Ecto neural progenitor cell (in vitro differentiated cells): ENCODE measurements at places on chromosomes 13 and 19.

GRCh38 chr13:75258159-75258782 is 223.7 kb downstream of the TBC1D4 start:
- no peak for DNase-seq

GRCh38 chr13:98351636-98352035 is 174.6 kb upstream of the RNF113B start:
- DNase-seq: no peak

- DNase-seq: no peak
Observed at GRCh38 chr19:2426611-2427428, 566 bp downstream of the TIMM13 start.

- DNase-seq: no peak
Observed at GRCh38 chr19:30888937-30889336, 460.3 kb downstream of the TSHZ3 start.

DNA sequence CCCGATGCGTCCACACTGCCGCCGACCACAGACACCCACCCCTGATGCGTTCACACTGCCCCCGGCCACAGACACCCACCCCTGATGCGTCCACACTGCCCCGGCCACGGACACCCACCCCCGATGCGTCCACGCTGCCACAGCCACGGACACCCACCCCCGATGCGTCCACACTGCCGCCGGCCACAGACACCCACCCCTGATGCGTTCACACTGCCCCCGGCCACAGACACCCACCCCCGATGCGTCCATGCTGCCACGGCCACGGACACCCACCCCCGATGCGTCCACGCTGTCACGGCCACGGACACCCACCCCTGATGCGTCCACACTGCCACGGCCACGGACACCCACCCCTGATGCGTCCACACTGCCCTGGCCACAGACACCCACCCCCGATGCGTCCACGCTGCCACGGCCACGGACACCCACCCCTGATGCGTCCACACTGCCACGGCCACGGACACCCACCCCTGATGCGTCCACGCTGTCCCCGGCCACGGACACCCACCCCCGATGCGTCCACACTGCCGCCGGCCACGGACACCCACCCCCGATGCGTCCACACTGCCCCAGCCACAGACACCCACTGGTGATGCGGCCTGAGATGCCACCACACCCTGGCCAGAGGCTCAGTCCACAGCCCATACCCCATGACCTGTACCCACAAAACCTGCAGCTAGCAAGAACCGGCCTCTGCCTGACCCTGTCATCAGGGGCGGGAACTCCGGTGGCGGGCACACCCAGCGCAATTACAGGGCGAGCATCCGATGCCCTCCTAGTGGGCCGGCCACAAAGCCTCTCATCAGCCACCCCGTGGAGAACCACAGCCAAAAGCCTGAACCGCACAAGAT is 28.4 kb downstream of the RASA3 start:
- DNase-seq: no peak

DNA sequence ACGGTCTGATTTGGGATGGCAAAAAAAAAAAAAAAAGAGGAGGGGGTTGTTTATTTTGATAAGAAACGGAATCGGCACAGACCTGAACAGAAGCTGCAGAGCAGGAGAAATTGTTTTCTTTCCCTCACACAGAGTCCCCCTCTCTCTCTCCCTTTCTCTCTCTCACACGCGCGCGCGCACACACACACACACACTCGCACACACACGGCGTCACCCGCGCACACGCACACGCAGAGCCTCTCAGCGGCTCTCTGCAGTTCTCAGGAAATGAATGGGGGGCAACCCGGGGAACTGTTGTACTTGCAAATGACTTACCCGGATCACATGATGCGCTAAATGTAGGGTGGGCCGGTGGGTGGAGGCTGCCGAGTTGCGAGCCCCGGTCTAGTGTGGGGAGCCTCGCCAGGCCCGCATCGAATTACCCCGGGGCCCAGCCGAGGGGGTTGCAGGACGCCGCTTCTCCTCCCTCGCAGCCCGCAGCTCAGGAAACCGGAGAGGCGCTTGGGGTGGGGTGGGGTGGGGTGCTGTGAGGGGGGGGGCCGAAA is 475 bp downstream of the KLF12 start:
- peak; percentile 90 for DNase-seq

DNA sequence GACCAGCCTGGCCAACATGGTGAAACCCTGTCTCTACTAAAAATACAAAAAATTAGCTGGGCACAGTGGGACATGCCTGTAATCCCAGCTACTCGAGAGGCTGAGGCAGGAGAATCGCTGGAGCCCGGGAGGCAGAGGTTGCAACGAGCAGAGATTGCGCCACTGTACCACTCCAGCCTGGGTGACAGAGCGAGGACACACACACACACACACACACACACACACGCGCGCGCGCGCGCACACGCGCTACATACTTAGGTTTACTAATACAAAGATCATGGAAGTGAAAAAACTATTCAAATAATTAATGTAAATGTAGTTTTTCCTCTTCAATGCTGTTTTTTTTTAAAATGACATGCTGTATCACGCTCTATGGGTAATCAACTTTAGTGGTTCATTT is 58.5 kb upstream of the ZDHHC20 start:
- DNase-seq: no peak

DNA sequence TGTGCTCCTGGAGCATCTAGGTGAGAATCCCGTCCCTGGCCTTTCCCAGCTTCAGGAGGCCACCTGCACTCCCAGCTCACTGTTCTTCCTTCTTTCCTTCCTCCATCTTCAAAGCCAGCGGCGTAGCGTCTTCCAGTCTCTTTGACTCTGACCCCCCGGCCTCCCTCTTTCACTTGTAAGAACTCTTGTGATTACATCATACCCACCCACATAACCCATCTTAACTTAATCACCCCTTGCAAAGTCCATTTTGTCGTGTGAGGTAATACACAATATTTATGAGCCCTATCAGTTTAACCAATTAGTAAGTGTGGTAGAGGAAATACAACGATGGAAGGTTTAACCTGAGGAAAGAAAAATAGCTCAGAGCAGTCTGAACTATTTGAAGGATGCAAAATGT is 4.6 kb upstream of the CDC16 start:
- peak; percentile 40 for DNase-seq

GRCh38 chr13:106140476-106140875 is 395.0 kb downstream of the EFNB2 start:
- no peak for DNase-seq

- DNase-seq: no peak
Observed at GRCh38 chr13:34570698-34571353, 371.2 kb upstream of the NBEA start.

DNA sequence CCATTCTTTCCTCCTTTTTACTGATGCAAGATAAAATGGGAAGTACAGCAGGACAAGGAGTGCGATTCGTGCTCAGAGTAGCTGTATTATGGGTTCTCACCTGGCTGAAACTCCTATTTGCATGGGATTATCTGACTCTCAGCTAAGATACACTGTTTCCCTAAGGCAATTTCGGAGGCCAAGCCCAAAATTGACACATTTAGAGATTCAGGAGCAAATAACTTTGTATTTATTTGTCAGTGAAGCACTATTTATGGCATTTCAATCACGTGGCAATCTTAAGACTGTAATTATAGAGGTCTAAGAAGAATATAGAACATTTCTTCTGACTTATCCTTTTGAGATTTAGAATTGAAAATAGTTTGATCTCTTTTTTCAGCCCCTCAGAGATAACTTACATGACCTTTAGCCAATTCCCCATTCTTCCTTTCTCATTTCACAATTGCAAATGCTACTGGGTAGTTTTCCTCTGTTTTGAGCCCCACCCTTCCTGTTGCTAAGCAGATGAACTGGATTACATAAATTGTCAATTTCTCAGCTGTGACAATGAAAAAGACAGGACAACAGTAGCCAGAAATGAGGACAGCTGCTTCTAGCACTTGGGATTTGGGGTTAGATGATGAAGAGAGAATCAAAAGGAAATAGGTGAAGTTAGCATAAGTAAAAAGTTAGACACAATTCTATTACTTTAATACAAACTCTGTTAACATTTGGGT is 122.7 kb upstream of the FRY start:
- DNase-seq: no peak

GRCh38 chr19:11416346-11417052 is 2.6 kb downstream of the RGL3 start:
- no peak for DNase-seq

GRCh38 chr19:36973021-36973843 is 57.1 kb downstream of the ZNF568 start:
- peak; percentile 46 for DNase-seq

DNA sequence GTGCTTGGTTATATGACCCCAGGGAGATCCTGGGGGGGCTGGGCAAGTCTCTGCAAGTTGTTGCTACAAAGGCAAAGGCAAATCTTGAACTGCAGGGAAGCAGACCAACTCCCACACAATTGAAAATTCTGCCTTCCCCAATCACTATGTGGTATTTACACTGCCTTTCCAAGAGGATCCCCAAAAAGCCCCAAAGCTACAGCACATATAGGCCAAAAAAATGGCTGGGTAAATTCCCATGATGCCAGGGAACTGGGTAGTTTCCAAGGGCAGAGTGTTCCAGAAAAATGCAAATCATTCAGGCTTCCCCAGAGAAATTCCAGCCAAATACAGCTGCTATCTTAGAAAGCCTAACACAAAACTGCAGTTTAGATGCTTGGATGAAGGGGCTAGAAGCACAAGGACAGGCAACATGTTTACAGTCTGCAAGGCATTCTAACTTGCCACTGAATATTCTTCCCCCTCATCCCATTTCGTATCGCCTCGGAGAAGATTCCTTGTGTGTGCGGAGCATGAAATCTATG is 6.2 kb downstream of the FOXO1 start:
- DNase-seq: no peak

DNA sequence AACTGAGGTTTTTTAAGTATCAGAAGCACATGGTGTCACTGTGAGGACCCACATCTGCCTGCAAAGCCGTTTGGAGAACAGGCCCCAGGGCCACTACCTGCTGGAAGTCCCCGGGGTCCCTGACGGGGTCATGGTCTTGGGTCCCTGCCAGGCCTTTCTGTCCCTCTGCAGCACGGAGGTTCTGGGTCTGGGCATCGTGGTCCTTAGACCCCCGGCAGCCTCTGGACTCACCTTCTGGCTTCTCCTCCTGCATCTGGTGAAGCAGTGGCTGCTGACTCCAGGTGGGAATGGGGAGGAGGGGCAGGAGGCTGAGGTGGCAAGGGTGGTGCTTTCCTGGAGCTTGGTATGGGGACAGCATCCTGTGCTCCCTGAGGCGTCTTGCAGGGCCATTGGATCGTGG is 198.6 kb downstream of the TEX29 start:
- peak; percentile 46 for DNase-seq

- DNase-seq: no peak
Observed at GRCh38 chr13:103351035-103351828, 285.0 kb upstream of the SLC10A2 start.

DNA sequence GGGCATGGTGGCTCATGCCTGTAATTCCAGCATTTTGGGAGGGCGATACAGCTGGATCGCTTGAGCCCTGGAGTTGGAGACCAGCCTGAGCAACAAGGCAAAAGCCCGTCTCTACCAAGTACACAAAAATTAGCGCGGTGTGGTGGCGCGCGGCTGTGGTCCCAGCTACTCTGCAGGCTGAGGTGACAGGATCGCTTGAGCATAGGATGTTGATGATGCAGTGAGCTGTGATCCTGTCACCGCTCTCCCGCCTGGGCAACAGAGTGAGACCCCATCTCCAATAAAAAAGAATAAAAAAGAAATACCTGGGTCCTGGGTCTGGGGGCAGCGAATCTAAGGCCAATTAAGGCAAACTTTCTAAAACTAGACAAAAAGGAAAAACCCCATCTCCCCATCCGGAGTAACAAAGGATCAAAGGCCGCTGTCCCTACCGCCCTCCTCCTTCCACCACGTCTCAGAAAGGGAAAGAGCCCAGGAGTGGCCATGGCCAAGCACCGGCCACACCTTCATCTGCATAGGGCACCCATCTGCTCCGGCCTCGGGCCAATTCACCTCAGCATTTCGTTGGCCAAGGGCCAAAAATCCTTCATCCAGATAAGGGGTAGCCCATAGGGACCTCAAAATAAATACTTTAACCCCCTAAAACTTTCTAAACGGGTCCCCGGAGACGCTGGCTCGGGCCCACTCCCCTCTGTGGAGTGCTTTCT is 851 bp downstream of the ZNF320 start:
- DNase-seq: no peak

- no peak for DNase-seq
Observed at GRCh38 chr13:27131906-27132305, 39.7 kb downstream of the USP12 start.

DNA sequence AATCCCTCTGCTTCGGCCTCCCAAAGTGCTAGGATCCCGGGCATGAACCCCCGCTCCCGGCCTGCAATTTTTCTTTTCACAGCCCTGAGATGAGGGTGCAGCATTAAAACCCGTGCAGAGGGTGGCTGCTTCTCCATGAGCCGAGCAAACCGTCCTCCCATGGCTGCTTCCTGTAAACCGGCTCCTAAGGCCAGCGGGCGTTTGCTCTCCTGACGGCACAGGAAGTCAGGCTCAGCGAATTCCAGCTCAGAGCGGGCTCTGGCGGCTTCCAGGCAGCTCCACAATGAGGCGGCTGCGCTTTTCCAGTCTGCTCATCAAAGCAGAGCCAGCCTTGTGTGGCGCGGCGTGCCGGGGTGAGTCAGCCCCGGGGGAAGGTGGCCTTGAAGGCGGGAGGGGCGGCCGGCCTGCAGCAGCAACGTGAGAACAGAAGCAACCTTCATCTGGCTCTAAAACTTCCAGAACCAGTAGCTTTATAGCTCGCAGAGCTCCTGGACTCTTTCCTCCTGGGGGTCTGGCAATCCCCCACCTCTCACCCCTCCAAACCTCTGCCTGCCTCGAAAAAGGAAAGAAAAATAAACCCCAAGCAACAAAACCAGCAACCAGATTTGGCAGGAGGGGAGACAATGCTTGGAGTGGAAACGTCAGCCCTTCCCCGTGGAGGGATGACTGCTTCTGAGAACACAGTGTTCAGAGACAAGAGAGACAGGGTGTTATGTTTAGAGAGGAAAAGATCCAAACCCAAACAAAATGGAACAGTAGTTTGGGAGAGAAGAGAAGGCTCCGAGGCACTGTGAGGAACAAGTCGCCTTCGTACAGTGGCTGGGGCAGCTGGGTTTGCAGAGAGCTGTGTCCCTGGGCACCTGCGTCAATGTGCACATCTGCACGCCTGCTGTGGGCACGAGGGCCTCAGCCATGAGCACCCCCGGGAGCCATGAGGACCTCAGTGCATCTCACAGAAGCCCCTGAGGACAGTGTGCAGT is 67.8 kb downstream of the GADD45B start:
- peak; percentile 91 for DNase-seq

GRCh38 chr13:104577071-104577815 is 1511.0 kb upstream of the SLC10A2 start:
- no peak for DNase-seq
